ENCODE measurements at places on chromosomes 12 and 14.

GRCh38 chr12:57765698-57766463 is 997 bp downstream of the CYP27B1 start:
- no peak for DNase-seq

DNA sequence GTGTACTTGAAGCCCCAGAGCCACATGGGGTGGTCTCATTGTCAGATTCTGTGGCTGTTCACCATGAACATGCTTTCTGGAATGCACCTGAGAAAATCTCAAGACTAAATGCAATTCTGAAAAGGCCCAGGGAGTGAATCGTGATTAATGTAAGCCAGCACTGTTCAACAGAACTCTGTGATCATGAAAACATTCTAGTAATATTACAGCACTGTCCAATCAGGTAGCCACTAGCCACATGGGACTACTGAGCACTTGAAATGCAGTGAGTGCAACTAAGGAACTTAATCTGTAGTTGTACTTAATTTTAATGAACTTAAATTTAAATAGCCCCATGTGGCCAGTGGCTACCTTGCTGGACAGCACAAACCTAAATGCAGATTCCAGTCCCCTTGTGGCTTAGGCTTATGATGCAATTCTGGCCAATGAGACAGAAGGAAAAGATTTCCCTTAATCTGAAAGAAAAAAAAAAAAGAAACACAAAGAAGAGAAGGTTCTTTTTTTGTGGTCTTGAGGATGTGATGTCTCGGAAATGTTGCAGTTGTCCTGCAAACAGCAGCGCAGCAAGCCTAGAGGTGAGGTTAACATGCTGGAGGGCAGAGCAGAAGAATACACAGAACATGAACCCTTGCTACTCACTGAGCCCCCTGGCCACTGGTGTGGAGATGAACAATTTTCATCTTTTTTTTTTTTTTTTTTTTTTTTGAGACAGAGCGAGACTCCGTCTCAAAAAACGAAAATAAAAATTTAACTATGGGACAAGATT is 48.2 kb downstream of the SPPL3 start:
- DNase-seq = no peak

GRCh38 chr14:32426028-32426427 is 96.9 kb downstream of the AKAP6 start:
- DNase-seq = no peak

DNA sequence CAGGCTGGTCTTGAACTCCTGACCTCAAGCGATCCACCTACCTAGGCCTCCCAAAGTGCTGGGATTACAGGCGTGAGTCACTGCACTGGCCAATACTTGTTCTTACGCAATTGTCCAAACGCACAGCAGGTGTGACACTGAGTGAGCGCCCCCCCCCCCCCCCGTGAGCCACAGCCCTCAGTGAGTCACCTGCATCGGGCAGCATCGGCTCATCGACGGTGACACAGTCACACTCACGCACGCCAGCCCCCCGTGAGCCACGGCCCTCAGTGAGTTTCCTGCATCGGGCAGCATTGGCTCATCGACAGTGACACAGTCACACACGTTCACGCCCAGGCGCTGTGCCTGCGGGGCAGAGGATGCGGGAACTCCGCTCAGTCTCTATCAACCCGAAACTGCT is 42.5 kb downstream of the GALNT9 start:
- DNase-seq = no peak

DNA sequence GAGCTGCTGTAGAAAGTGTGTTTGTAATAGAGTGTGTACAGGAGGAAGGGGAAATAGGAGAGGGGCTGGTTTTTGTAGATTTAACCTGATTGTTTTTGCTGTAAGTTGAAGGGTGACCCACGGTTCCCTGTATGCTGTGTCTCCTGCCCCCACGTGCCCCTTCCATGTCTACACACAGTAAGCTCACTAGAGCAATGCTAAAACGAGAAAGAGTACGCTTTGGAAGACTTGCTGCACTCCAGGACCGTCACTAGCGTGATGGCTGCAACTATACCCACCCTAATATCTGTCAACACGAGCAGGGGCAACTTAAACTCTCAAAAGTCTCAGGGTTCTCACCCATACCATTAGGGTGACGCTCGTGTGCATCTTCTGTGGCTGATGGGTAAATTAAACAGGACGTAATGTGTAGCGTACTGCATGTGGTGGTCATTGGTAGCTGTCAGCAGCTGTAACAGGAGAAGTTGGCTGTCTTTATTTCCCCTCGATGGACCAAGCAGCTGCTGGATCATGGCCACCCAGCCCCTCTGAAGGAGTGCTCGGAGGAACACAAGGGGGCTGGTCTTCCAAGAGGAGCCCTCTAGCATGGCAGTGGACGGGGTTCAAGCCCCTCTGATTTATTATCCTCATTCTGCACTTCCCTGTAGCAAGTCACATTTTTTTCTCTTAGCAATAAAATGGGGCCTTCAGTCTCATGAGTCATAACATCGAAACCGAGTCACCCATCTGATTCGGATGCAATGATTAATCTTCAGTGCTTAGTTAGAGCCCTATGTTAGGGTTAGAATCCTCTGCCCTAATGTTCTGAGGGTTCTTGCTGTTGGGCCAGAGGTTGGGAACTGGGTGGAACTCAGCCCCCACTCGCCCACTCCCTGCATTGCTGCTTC is 14.0 kb downstream of the CCND2 start:
- no peak for DNase-seq

- DNase-seq = no peak
Measured at GRCh38 chr14:99475660-99476059, 5.0 kb downstream of the SETD3 start.

DNA sequence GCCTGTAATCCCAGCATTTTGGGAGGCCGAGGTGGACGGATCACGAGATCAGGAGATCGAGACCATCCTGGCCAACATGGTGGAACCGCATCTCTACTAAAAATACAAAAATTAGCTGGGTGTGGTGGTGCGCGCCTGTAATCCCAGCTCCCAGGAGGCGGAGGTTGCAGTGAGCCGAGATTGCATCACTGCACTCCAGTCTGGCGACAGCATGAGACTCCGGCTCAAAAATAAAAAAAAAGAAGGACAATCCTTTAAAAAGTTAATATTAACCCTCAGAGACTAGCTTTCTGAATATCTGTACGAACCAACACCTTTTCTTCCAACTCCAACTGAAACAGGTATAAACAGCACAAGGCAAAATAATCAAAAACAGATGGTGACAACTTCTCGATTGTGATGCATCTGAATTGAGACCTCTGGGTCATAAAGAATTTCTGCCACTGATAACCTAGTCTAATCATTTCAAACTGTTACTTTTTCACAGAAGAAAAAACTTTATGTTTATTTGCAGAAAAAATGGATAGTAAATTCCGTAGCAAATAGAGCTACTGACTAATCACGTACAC is 27.8 kb downstream of the CLIP1 start:
- DNase-seq = no peak

DNA sequence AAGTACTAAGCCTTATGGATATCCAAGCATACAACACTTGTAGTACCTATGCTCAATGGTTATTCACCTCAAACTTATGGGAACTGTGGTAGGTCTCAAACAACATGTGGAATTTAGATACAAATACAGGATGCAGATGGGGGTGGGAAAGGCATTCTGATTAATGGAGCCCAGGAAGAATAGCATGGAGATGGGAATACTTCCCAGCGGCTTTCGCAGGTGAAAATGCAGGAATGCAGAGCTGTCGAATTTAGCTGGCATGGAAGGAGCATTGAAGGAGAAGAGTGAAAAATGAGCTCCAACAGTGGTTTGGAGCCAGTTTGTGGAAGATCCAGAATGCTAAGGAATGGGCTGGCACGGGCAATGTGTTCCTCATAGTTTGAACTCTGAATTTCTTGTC is 89.9 kb downstream of the NKX2-1 start:
- DNase-seq = no peak
